Non-pigmented ciliary epithelial cell (primary cell): ENCODE measurements at places on chromosomes 5 and 9.

GRCh38 chr5:113293975-113294310 lies 140.8 kb downstream of the TSSK1B start:
- no peak for DNase-seq

DNA sequence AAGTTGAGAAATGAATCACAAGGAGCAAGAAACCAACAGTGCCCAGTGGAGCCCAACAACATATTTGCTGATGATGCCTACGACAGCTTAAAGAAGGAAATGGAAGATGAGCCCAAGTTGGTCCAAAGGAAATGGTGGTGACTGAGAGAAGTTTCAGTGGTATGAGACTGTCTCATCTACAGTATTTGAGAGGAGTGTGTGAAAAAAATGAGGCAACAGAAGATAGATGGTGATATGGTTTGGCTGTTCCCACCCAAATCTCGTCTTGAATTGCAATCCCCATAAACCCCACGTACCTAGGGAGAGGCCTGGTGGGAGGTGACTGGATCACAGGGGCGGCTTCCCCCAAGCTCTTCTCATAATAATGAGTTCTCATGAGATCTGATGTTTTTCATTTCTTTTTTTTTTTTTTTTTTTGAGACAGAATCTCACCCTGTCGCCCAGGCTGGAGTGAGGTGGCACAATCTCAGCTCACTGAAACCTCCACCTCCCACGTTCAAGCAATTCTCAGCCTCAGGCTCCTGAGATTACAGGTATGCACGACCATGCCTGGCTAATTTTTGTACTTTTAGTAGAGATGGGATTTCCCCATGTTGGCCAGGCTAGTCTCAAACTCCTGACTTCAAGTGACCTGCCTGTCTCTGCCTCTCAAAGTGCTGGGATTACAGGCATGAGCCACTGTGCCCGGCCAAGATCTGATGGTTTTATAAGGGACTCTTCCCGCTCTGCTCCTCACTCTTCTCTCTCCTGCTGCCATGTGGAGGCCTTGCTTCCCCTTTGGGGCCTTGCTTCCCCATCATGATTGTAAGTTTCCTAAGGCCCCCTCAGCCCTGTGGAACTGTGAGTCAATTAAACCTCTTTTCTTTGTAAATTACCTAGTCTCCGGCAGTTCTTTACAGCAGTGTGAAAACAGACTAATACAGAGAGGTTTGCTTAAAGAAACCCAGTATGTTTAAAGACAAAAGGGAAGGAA lies 30.2 kb downstream of the EFCAB9 start:
- no peak for DNase-seq

DNA sequence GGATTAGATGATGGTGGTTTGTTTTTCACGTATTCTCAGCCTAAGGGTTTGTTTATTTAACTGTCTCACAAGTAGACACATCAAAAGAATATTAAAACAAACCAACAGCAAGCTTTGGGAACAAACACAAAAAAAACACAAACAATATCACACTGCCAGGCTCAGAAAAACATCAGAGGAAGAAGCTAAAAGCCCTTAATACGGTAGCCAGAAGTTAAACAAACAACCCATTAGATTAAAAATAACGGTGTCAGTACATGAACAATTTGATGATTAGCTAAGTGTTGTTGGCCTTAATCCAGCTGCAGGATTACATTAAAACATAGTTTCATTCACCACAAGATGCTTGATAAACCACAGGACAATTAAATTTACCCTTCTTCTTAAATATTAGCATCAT lies 15.9 kb upstream of the DMRT2 start:
- DNase-seq, result no peak

DNA sequence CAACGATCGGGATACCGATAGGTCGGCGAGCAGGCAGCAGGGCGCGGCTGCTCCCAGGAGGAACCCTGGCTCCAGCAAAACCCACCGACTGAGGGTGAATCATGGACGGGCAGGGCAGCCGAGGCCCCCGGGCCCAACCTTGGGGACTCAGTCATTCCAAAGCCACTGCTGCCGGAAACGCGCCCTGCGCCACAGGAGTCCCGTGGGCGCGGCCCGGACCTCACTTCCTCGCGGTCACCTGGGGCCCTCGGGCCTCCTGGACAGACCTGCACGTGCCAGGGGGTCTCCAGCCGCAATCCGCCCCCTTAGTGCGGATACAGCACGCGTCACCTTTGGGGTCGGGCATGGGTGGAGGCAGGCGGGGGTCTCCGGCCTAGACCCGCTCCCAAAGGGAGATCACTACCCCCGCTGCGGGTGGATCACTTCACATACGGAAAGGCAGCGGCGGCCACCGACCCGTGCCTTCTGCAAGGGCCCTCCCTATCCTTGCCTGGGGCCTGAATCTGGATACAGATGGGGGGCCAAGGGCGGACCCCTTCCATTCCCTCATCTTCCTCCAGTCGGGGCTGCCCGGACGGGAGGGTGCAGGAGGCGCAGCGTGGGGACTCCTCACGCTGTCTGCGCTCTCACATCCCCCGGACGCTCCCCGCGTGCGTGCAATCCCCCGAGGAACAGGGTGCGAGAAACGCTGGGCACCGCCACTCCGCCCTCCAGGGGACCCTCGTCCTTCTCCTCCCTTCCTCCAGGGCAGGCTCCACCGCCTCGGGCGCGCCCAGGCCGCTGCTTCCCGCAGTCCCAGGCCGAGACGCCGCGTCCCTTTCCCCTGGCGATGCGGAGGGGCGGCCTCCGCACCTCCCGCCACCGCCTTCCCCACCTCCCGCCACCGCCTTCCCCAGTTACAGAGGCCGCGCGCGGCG lies 586 bp downstream of the TXN start:
- DNase-seq, result no peak

DNA sequence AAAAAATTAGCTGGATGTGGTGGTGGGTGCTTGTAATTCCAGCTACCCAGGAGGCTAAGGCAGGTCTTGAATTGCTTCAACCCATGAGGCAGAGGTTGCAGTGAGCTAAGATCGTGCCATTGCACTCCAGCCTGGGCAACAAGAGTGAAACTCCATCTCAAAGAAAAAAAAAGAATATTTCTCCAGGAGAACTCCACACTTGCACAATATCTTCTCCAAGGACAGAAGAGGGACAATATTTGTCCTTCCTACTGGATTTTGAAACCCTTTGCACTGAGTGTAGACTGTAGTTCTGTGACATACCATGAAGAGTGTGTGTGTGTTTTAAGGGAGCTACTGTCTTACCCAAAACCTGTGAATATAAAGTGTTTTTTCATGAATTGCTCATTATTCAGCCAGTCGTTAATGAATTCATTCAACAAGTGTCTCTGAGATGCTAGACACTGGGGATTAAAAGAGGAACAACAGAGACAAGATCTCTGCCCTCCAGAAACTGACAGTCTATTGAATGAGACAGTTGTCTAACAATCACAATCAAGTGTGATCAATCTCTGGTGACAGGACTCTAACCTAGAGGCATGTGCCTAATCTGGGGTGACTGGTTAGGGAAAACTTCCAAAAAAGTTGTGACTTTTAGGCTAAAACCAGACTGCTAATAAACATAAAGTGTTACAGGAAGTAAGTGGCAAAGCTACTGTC lies 9.8 kb upstream of the UBE2D2 start:
- no peak for DNase-seq

DNA sequence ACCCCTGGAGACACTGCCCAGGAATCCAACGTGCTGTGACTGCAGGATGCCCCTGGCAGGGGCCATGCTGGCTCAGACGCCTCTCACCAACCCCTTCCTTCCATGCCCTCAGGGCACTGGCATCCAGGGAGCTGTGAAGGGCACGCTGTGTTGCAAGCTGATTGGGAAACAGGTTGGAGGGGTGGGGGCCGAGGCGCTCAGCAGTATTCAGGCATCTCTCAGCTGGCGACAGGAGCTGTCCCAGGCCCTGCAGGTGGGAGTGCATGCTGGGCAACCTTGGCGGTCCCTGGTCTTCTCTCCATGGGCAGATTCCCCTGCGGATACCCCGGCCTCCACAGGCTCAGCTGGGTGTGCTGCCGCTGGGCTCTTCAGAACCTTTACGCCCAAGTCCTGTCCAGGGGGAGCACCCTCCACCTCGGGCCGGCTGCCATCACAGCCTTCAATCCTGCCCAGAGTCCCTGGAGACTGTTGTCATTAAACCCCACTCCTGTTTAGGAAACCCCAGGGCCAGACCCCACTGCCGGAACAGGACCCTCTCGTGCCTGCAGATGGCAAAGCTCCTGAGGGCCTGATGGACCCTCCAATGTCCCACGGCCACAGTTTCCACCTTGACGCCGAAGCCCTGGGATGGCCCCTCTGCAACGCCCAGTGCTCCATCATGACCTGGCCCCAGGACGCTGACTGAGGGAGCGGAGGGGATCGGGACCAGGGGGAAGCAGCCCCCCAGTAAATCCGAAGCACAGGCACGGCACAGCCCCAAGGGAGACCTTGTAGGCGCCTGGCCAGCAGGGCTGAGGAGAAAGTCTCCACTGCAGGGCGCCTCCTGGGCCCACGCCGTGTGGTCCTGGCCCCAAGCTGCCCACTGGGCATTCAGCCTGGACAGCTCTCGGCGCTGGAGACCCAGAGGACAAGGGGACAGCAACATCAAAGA lies 9.3 kb downstream of the TPPP start:
- DNase-seq, result no peak

DNA sequence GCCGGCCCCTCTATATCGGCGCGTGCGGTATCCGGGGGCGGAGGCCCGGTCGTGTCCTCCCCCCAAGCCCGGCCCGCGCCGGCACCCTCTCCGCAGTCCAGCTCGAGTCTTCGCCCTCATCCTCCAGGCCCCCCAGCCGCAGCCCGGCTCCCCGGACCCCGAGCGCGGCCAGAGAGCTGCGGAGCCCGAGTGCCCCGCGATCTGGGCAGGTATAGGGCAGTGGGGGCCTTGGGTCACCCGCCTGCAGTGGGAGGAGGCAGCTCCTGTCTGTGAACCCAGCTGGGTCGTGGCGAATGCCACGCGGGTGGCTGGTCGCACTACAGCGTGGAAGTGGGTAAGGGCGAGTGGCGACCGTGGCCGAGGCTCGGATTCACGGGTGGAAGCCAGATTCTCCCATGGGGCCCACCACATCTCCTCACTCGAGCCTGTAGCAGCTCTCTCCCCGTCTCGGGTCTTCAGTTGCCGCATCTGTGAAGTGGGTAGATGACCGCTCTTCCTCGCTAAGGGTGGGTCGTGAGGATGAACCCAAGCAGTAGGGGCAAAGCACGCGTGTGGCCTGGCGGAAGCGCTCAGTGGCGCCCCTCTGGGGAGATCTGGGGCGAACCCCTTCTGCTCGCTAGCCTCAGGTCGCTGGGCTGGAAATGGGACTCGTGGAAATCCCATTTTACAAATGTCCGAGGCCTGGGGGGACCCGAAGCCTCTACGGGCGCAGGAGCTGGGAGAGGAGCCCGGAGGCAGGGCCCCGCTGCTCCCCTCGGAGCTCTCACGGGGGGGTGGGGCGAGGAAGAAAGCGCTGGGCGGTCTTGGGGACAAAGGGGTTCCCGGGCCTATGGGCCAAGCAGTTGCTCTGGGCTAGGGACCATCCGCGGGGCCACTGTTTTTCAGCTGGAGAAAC lies 1.9 kb downstream of the NR5A1 start:
- no peak for DNase-seq

- DNase-seq, result no peak
Measured at GRCh38 chr5:14714706-14715105, 50.2 kb downstream of the OTULIN start.

DNA sequence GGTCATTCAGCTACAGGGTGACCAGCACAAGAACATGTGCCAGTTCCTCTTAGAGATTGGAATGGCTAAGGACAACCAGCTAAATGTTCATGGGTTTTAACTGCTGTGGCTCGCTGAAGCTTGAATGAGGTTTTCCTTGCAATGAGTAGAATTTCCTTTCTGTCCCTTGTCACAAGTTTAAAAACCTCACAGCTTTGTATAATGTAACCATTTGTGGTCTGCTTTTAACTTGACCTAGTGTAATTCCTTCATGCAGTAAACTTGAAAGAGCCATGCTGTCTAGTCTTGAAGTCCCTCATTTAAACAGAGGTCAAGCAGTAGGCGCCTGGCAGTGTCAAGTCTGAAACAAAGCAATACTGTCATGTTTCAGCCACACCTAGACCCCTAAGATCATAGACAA lies 181.3 kb upstream of the DMRT1 start:
- DNase-seq, result no peak

DNA sequence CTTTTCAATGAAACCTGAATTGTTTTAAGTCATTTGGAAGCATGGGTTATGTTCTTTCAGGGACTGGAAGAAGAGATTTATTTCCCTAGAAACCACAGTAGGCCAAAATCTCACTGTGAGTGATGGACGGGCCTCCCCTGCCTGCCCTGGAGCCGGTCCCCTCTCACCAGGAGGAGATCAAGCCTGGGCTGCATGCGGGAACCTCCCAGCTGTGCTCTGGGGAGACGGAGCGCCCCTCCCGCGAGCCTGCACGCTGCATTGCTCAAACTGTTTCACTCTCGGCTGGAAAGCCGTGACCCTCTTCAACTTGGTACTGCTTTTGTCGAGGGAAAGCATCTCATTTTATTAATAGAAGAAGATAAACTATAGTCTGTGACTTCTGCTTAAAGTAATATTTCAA lies 85.4 kb downstream of the IRX2 start:
- no peak for DNase-seq

GRCh38 chr5:149160291-149160787 lies 19.0 kb downstream of the ABLIM3 start:
- DNase-seq, result no peak

DNA sequence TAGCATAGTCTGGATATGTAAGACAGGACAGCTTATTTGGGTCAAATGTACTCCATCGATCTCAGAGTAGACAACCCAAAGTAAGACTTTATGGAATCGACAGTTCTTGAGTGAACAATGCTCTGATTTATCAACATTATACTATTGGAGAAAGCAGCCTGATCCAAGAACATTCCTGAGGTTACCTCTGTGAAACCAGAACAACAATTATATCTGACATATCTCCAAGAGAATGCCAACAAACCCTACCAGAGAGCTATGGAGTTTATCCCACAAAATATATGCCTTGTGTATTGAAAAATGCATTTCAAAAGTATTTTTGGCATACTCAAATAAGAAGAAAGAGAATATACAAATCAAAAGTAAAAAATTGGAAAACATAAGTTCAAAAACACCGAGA lies 1985.9 kb downstream of the EFNA5 start:
- DNase-seq, result peak; percentile 31

GRCh38 chr9:117074342-117074662 lies 340.6 kb downstream of the ASTN2 start:
- DNase-seq, result no peak

- no peak for DNase-seq
Measured at GRCh38 chr5:158751961-158752655, 347.6 kb downstream of the EBF1 start.

GRCh38 chr9:74810200-74810599 lies 77.5 kb downstream of the TRPM6 start:
- DNase-seq, result no peak
